Activated T-helper 1 cell treated with anti-CD3 and anti-CD28 coated beads, Interleukin-2, amount 50 U/mL, for 16 hours (primary cell): ENCODE measurements at places on chromosomes 7 and 10.

GRCh38 chr7:124662372-124662771 lies 103.2 kb downstream of the GPR37 start:
- DNase-seq = no peak

DNA sequence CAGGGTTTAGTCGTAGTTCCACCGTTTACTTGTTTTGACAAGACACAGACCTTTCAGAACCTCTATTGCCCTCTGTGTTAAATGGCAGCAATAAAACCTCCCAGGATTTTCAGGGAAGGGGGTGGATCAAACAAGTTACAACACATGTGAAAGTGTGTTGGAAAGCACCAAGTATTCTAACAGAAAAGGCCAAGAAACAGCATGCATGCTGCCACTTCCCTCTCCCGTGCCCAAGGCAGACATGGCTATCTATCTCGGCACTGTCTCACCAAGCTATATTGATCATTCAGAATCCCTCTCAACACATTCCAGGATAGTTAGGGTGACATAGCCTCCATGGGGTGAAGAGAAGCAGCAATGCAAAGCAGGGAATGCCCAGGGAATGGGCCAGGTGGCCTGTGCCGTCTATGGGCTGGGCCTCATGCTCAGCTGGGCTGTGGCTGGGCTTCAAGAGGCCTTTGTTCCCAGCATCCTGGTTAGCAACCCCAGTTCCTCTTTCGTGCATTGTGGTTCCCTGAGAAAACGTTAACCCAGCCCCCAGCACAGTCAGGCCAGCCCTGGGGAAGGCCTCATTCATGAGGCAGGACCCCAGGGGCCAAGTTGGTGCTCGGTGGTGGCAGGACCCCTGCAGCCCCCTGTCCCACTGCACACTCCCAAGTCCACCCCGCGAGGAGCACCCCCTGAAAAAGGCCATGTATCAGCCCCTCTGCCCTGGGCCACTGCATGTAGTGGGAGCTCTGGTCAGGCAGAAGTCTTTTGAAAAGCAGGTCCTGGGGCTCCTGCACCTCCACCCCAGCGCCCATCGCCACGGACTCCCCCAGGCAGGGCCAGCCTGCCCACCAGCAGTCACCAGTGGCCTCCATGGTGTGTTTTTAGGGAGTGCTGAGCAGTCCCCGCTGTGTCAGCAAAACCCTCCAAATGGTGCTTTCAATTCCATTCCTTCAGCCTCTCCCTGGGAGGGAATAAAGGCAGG lies 25.5 kb downstream of the VSIR start:
- no peak for DNase-seq

GRCh38 chr7:5831196-5831595 lies 49.4 kb upstream of the OCM start:
- no peak for DNase-seq

DNA sequence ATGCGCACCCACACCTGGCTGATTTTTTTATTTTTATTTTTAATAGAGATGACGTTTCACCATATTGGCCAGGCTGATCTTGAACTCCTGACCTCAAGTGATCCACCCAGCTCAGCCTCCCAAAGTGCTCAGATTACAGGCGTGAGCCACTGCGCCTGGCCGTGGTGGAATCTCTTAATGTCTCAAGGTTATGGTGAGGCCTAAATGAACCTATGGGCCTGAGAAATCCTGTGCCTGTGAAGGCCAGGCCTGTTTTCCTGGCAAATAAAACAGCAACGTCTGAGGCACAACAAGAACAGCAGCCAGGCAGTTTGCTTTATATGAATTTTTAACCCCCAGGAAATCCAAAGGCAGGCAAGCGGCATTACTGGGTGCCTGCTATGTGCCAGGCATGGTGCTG lies 297.5 kb upstream of the ZMIZ1 start:
- DNase-seq = no peak

DNA sequence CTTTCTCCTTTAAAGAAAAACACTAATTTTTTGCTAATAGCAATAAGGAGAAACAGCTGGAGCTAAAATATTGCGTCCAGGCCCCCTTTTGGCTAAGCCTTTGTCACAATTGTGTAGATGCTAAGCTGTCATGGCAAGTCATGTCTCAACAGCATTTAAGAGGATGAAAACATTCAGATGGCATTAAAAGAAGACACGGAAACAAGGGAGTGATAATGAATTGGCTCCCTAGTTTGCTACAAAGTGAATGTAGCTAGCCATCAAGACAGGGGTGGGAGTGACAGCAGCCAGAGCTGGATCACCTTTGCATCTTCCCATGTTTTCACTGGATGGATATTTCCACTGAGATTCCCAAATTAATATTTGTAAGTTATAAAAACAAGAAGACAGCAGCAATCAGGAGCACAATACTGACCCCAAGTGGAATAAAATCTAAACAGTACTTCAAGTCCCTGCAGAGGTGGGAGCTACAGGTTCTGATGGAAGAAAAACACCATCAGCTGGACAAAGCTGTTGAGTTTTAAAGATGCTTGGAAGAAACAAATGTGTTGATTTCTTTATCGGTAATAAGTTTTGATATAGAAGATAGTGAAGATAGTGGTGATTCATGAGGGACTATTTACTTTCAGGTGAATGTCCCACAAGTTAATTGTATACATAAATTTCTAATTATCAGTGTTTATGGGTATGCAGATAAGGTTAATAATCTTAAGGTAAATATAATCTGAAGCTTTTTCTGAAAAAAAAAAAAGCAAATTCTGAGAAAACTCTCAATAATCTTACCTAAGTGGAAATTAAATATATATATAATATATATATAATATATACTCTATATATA lies 129.4 kb downstream of the SLC16A9 start:
- no peak for DNase-seq

- DNase-seq = no peak
Measured at GRCh38 chr7:29234438-29234837, 39.9 kb downstream of the CHN2 start.

DNA sequence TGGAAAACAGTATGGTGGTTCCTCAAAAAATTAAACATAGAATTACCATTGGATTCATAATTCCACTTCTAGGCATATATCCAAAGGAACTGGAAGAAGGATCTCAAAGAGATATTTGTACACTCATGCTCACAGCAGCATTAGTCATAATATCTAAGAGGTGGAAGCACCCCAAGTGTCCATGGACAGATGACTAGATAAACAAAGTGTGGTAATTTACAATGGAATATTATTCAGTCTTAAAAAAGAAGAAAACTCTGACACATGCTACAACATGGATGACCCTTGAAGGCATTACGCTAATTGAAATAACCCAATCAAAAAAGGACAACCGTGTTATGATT lies 594.2 kb downstream of the KCNMA1 start:
- DNase-seq = no peak

DNA sequence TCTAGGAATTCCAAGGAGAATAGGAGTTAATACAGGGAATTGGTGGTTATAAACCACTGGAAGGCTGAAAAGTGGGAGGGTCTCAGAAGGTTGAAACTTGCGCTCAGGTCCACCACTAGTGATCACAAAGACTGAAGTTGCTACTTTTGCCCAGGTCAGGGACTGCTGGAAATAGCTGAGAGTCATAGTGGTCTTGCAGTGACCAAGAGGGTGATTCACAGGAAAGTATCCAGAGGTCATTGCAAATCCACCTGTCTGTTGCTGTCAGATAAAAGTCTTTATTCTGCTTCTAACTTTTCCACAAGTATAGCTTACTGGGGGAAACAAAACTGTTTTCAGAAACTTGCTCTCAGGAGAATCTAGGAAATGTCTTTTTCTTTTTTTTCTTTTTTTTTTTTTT lies 211.5 kb upstream of the PRSS1 start:
- no peak for DNase-seq

GRCh38 chr7:20661884-20662283 lies 46.4 kb downstream of the ABCB5 start:
- no peak for DNase-seq

- no peak for DNase-seq
Measured at GRCh38 chr10:73376679-73377078, 18.0 kb upstream of the CFAP70 start.

GRCh38 chr7:49295146-49295545 lies 370.8 kb downstream of the CDC14C start:
- DNase-seq = no peak

- no peak for DNase-seq
Measured at GRCh38 chr7:108598153-108598552, 28.5 kb downstream of the DNAJB9 start.

- no peak for DNase-seq
Measured at GRCh38 chr7:155383756-155384491, 74.0 kb upstream of the EN2 start.

- DNase-seq = no peak
Measured at GRCh38 chr7:110918949-110919548, 171.9 kb upstream of the LRRN3 start.

DNA sequence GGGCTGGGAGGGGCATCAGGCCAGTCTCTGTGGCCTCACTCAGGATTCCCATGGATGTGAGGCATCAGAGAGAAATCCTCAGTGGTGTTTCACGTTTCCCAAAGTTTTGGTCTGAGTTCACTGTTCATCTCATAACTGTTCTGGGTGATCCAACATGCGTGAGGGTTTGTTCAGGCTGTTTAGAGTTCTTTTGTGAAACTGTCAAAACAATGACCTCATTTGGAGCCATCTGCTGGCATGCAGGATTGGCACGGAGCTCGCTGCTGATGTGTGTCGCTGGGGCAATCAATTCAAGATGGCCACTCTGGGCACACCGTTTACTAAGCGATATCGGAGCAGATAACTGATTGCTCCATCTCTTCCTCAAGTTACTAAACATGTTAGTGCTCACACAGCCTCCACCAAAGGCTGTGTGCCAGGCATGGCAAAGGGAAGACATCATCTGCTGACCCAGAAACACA lies 365.6 kb downstream of the WDR11 start:
- no peak for DNase-seq

DNA sequence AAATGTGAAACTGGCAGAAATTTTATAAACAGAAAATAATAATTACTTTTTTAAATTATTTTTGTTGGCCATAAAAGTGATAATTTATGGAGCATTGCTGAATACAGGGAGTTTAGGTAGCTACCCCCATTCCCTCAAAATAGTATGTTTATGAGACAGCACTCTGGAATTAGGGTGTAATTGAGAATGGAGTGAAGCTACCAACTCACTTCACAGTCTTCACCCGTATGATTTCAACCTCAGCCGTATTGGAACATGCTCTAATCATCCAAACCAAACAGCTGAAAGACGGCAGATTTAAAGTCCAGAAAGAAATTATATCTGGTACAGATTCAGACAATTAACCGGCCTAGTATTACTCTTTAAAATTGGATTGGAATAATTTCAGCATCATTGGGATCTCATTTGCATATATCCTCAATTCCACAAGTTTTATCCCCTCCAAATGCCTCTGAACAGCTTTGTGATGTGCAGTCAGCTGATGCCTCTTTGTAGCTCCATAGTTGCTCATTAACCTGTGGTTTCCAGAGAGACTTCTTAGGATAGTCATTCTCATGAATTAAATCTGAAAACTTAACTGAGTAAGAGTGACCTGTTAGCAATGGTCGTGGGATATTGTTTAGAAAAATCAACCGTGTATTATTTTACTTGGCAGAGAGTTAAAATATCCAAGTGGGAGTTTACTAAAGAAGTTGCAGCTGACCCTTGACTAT lies 59.1 kb upstream of the GJD4 start:
- DNase-seq = no peak

DNA sequence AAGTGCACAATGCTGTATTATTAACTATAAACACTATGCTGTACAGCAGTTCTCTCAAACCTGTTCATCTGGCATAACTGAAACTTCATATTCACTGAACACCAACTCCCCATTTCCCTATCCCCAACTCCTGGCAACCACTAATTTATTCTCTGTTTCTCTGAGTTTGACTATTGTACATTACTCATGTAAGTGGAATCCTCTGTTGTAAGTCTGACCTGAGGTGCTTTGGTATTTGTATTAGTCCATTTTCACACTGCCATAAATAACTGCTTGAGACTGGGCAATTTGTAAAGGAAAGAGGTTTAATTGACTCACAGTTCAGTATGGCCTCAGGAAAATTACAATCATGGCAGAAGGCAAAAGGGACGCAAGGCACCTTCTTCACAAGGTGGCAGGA lies 266.3 kb downstream of the PPP1R3A start:
- DNase-seq = no peak

- DNase-seq = no peak
Measured at GRCh38 chr10:42781893-42782445, 626 bp upstream of the BMS1 start.

DNA sequence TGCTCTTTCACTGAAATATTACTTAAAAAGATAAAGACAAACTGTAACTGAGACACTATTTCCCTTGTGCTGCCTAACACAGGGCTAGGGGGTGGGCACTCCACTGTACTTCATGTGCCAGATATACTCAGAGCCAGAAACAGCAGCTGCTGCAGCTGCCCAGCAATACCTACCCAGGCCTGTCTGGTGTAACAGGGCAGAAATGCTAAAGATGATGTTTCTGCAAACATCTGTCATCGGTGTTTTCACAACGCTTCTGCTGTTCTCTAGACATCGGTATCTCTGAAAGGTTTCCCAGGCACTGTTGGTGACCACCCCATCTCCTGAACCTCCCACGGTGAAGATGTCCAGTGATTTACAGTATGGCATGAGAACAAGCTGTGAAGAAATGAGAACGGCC lies 42.7 kb downstream of the LAMB1 start:
- no peak for DNase-seq

DNA sequence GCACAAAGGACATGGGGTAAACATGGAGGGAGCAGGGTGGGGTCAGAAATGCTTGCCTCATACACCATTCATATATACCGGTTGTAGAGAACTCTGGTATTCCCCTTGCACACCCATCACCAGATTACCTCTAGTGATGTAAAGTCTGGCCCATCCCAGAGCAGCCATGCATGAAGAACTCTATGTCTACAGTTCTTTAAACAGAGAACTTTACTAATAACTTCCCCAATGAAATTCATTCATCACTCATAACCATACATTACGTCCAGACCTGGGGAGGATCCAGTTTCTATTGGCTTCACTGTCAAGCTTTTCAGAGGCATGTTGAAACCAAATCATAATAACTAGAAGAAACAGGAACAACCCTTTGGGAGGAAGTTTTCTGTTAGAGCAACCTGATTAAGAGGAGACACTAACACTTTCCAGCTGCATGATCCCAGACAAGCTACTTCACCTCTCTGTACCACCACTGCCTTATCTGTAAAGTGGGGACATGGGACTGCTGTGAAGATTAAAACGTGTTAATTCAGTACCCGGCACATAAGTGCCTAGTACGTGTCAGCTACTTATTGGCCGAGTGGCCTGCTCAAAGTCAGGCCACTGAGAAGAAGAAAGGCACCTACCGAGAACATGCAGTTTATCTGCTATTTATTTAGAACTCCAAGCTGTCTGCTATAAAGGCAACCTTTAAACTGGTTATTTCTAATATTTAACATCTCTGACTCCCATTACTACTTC lies 59.7 kb downstream of the IGF2BP3 start:
- no peak for DNase-seq
